Neural crest cell (in vitro differentiated cells): ENCODE measurements at places on chromosomes 3 and 15. TPM values are rescaled to one million over a fixed set of nuclear protein-coding genes. Genes with fewer than 3 reads are reported as not detected.

DNA sequence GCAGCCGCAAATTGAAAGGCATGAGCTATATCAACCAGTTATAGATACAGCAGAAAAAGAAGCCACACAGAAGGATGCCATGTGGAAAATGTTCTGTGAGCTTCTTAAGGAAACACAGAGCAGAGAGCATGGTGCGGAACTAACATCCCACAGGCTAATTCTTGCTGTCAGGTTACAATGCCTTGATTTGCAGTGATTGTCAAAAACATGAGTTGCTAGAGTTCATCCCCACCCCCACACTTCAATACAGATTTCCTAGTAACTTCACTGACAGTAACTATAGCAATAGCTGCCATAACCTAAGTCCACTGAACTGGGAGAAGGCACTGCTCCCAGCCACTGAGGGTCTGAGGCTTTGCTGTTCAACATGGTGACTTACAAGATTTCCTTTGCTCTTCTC is 821.6 kb downstream of the SQOR start:
- DNase-seq, result no peak

DNA sequence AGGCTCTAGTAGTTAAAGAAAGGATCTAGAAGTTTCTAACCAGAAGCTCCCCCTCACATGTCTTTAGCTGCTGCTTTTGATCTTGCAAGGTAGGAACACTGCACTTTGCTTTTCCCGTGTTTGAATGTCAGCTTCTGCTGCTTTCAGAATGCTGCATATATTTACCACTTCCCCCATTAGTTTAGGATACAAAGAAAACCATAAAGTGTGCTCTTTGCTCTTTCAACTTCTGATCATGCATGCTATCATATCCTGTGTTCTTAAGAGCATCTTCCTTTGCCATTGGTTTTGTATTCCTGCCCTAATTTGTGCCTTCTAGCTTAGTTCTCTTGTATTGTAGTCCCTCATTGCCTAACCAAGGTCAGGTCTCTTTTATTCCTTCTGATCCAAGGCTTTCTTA is 43.3 kb downstream of the ZNF609 start:
- DNase-seq, result no peak

ATP13A5 gene
- not detected in 2 replicates for total RNA-seq

DNA sequence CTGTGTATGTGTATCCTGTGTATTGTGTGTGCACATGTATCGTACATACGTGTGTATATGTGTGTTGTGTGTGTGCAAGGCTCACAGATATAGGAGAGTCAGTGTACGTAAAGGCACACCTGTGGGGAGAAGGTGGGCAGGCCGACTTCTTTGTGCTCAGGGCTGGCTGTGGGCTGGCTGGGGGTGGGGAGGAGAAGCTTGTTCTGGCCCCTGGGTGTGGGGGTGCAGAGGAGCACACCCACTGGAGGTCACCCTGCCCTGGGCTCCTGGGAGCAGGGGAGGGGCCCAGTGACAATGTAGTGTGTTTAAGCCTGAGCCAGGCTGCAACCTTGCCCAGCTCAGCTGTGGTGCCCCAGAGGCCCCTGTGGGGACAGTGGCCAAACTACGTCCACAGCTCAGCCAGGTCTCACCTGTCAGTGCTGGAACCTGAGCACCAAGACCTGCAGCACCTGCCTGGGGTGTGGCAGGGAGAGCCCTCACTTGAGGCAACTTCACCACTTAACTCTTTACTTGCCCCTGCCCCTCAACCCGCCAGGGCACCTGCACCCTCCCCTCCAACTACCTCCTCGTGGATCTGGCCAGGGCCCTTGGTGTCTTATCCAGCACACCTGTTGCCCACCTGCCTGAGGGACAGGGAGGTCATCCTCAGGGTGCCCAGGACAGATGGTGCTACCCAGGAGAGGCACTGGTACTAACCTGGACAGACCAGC is 2.6 kb upstream of the HHATL start:
- DNase-seq, result no peak

SUCNR1 gene
- not detected in 2 replicates for total RNA-seq

SCN11A gene
- 0.48 and 0.63 TPM in 2 replicates for total RNA-seq
